ENCODE measurements at places on chromosomes 1 and 21.

- DNase-seq, result peak; percentile 47
Observed at GRCh38 chr1:25460020-25460419, 29.3 kb downstream of the MACO1 start.

DNA sequence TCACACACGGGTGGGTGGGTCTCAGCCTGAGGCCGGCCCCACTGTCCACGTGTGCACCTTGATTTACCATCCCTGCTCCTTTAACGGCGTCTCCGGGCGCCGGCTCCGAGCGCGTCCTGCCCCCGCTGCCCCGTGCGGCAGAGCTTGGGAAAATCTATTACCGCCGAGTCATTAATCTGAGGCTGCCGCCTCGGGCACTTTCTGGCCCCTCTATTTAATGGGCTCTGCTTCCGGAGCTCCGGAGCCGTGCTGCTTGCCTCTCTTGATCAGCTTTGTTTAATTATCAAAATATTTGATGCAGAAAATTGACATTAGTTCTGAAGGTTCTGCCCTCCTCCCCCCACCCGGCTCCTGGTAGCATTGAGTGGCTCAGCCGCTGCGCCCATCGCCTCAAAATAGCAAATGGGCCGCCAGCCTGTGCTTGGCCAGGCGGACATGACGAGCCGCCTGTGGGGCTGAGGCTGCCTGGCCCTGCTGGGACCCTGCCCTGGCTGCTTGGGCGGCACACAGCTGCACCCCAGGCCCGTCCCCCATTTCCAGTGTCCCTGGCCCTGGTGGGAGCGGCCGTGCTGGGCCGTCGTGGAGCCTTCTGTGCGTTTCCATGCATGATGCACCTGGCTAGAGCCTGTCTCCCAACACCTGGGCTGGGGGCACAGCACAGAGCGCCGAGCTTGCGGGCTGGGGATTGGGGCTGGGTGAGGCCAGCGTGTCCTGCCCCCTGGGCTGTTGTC lies 81.6 kb upstream of the TTC34 start:
- DNase-seq, result peak; percentile 60

- DNase-seq, result peak; percentile 46
Observed at GRCh38 chr1:165857046-165857801, 29.8 kb downstream of the UCK2 start.

DNA sequence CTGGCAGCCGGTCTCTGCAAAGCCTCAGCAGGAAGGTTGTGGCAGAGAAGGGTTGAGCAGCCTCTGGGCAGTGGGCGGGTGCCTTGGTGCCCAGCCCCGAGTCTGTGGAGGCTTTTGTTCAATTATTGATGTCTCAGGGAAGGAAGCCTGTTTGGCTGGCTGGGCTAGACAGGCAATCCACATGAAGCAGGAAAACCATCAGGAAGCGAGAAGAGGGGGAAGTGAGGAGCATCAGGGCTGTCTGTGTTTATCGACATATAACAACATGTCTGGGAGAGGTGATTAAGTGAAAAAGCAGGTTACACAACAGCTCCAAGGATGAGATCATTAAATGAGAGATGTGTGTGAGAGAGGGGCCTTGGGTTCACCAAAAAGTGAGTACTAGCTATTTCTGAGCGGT lies 105.4 kb downstream of the UBE2U start:
- DNase-seq, result peak; percentile 36

GRCh38 chr1:76294482-76295194 lies 220.1 kb downstream of the ST6GALNAC3 start:
- DNase-seq, result peak; percentile 59

DNA sequence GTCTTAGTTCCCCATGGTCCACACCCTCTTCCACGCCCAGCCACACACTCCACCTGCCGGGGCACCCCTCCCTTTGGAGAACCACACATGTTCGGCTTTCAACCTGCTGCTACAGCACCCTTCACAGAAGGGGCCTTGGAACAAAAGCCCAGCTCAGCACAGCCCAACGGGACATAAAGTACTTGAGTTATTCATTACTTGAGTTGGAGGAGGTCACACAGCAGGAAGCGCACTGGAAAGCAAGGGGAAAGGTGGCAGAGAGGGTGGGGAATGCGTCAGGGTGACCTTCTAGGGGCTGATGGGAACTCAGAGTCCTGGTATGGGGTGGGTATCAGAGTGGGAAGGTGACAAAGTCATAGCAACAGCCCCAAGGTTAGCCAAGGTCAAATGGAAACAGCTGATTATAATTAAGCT lies 3.0 kb upstream of the ATP1B1 start:
- DNase-seq, result peak; percentile 66

DNA sequence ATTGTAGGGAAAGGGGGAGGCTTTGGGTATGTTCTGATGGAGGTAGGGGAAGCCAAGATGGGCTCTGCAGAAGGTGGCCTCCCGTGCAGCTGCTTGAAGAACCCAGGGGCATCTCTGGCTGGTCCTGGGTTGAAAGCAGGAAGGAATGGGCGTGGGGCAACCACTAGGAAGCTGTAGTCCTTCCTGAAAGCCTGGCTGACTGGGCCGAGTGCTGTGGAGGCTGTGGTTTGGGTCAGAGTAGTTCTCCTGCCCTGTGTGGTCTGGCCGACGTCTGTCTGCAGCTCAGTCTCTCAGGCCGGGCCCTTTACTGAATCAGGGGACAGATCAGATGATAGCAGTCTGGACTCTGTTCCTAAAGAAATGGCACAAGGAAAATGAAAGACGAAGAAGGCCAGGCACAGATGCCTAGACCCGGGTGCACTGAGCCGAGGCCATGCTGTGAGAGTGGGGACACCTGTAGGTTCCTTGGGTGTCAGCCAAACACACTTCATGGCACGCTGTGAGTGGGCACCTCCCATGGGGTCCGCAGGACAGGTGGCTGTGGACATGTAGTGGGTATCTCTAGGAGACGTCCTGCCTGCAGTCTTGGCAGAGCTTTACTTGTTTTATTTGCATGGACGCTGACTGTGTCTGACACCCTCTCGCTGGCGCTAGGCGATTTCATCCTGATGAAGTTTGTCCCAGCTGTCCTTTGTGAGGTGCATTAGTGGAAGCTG lies 87.0 kb downstream of the POFUT2 start:
- DNase-seq, result no peak

- no peak for DNase-seq
Observed at GRCh38 chr1:46699666-46700065, 19.2 kb downstream of the EFCAB14 start.

DNA sequence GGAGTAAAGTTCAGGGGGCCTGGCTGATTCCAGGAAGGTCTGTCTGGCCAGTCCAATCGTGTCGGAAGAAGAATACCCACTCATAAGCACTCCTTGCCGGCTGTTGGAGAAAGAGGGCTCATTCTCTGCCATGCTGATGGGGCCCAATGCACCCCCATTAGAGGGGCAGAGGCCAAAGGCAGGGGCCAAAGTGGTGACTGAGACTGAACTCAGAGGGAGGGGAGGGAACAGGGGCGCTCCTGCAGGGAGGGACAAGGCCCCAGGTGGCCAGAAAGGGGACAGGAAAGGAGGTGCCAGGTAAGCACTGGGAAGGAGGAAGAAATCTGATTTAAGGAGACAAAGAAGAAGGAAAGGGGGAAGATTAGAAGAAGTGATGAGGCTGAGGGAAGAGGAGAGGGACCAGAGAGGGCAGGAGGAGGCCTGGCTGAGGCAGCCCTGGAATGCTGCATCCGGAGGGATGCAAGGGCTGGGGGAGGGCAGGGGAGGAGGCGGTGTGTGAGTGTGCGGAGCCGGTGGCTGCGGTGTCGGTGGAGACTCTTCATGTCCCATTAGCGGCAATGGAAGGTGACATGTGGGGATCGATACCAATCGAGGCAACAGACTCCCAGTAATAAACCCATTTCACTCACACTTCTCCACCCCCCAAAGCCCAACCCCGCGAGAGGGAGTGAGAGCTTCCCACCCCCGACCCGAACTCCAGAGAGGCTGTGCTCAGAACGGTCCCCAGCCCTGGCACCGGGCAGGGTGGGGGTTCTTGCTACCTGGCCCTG lies 12.0 kb upstream of the ETV3L start:
- DNase-seq, result no peak

DNA sequence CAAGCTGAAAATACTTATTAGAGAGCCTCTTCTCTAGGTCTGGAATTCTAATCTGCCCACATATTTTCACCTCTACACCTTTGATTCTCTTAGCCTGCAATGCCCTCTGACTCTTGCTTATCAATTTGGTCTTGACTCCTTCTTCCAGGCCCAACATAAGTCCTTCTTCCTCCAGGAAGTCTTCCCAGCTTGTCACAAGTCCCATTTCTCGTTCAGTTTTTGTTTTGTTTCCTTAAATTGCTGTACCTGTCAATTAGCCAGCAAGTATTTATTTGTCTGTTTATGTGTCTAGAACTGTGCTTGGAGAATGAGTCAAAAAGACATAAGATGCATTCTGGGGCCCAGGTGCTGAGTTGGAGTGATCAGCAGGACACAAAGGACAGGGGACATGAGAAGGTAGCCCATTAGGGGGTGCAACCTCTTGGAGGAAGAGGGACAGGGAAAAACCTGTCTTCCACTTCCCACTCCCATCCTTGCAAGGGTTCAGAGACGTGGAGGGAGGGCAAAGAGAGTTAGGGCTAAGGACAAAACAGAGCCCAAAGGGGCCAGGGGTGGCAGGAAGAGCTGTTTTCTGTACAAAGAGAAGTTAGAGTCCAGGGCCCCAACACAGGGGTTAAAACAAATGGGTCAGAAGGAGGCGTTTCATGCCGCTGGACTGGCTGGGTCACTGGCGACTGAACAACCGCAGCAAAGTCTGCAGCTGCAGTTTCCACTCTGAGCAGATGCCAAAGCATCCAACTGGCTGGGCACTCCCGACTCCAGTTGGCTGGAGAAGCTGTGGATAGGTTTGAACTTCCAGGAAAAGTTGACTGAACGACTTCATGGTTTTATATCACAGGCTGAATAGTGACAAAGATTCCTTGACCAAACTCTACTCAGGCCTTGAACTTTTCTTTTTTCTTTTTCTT lies 10.7 kb upstream of the CNR2 start:
- no peak for DNase-seq

GRCh38 chr1:212825798-212826452 lies 21.5 kb downstream of the SPATA45 start:
- DNase-seq, result no peak

DNA sequence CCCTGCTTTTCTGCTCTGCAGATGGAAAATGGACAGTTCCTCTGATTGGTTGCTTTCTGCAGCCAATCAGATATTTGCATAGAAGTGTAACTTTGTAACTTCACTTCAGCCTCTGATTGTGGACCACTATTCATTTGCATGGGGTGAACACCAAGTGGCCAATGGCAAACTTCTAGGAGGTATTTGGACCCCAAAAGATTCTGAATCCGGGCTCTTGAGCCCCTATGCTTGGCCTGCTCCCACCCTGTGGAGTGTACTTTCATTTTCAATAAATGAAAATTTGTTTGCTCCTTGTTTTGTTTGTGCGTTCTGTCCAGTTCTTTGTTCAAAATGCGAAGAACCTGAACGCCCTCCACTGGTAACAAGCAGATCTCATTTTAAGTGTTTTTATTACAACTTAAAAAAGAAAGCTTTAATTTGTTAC lies 6.4 kb upstream of the GSTM4 start:
- DNase-seq, result peak; percentile 24

GRCh38 chr1:229300099-229300757 lies 29.3 kb downstream of the RAB4A start:
- no peak for DNase-seq

DNA sequence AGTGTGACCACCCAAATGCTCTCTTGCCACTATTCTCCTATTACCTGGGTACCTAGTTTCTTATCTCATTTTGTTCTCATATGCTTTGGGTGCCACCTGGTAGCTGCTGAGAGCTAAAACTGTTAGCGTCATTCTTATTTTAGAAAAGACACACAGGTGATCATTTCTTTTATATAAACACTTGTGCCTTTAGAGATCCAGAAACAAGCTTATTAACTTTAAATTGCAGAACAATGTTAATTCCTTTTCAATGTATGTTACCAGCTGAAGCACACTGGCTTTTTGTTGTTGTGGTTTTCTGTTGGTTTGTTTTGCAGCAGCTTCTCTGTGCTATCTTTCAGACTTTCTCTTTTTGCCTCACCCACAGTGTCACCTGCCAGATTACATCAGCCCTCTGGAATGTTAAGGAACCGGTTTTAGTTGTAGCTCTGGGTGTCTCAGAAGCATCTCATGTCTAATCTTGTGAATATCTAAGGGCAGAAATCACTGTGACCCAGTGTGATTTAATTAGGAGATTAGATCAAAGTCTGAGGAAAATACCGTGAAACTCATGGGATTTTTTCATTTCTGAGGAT lies 43.4 kb upstream of the SLC19A2 start:
- DNase-seq, result no peak

- DNase-seq, result no peak
Observed at GRCh38 chr1:171748651-171749050, 6.8 kb upstream of the VAMP4 start.

DNA sequence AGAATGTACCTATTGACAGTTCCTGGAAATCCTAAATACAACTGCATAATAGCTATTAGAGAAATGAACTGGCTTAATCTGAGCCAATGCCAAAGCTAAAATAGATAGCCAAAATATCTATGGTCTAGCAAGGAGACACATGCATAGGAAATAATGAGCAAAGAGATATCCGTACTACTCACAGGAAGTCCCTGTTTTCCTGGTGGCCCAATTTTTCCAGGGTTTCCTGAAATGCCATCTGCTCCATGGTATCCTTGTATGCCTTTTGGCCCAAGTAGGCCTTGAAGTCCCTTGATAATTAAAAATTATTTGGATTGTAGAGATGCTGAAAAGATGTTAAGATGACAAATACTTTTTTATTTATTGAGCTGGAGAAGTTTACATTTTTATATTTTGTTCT lies 108.4 kb upstream of the ZNHIT6 start:
- DNase-seq, result peak; percentile 17

DNA sequence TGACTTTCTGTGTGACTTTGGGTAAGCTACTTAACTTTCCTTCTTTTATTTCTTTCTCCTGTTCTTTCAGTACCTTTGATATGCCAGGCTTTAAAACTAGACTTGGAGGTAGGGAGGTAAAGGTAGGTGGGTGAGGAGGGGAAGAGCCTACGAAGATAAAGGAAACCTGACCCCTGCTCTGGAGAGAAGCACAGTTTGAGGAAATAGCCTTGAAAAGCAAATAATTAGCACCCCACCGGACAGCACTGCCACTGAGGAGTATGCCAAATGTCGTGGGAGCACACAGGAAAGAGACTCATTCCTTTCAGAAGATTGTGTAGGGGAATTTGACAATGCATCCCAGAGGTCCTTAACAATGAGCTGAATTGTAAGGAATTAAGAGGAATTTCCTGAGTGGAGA lies 65.2 kb upstream of the SPAG17 start:
- peak; percentile 44 for DNase-seq

DNA sequence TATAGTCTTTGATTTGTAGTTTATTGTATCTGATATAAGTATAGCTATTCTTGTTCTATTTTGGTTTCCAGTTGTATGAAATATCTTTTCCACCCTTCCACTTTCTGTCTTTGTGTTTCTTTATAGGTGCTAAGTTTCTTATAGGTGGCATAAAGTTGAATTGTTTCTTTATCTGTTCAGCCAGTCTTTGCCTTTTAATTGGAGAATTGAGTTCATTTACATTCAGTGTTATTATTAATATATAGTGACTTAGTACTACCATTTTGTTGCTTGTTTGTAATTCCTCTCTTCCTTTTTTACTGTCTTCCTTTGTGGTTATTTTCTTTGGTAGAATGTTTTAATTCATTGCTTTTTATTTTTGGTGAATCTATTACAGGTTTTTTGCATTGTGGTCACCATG lies 77.7 kb downstream of the MAGI3 start:
- DNase-seq, result no peak
